ENCODE measurements at places on chromosomes 16 and 17. TPM values are rescaled to one million over a fixed set of nuclear protein-coding genes. Genes with fewer than 3 reads are reported as not detected.

GRCh38 chr16:83338138-83338537 is 469.6 kb upstream of the HSBP1 start:
- no peaks in the 10 kb centered on the region for H3K36me3 ChIP-seq
- no peak overlapping the region for H3K27ac ChIP-seq
- DNase-seq = no peak
- no peaks in the 10 kb centered on the region for H3K27me3 ChIP-seq
- H3K4me3 ChIP-seq = no peak overlapping the region
- no peaks in the 10 kb centered on the region for H3K4me1 ChIP-seq

CRHR1 gene
- total RNA-seq = not detected

C17orf107 gene
- 4.7 TPM for total RNA-seq

DNA sequence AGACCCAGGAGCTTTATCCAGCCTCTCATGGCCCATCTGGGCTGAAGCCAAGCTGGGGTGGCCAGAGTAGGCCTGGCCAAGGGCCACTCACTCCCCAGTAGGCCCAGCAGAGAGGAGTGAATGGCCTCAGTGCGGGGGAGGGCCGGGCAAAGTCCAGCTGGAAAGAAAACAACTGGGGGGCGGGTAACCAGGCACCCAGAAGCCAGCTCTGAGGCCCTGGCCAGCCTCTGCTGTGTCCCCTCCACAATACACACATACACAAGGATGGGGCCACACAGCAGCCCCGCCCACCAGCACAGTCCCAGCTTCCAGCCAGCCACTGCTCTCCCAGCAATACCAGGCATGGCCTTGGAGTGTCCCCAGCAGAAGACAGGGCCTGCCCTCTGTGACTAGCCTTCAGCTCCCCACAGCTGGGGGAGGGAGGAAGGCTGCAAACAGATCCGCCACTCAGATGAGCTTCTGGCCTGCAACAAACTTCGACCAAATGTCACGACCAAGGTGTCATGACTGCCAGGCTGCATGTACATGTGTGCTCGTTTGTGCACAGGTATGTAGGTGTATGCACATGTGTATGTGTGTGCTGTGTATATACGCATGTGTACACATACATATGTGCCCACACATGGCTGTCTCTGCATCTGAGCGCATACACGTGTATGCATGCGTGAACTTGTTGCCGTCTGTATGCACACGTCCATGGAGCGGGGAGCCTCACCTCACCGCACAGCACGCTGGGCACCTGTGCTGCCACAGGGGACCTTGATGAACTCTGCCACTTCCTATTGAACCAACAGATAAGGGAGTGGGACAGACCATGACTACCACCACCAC is 5.0 kb downstream of the CARHSP1 start:
- peaks cover 4% of the 10 kb centered on the region for H3K36me3 ChIP-seq
- DNase-seq = no peak
- no peak overlapping the region for H3K4me3 ChIP-seq
- no peaks in the 10 kb centered on the region for H3K27me3 ChIP-seq
- peaks cover 27% of the 10 kb centered on the region for H3K4me1 ChIP-seq

DNA sequence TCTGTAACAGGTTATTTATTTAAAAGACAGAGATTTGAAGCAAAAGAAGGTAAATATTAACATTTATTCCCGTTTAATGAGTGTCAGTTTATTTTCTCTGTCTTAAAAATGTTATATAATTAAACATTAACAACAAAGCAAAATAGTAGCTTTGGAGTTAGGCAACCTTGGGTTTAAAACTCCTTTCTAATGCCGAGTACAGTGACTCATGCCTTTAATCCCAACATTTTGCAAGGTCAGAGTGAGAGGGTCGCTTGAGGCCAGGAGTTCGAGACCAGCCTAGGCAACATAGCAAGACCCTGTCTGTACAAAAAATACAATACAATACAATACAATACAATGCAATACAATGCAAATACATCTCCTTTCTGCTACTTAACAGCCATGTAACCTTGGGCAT is 128.7 kb downstream of the CHD9 start:
- no peaks in the 10 kb centered on the region for H3K27me3 ChIP-seq
- H3K27ac ChIP-seq = no peak overlapping the region
- no peak for DNase-seq
- H3K36me3 ChIP-seq = peaks cover 21% of the 10 kb centered on the region
- no peak overlapping the region for H3K4me3 ChIP-seq

PDILT gene
- total RNA-seq = not detected

GRCh38 chr17:12097326-12097725 is 76.6 kb downstream of the MAP2K4 start:
- peak overlapping the region; percentile 78 for H3K27ac ChIP-seq
- H3K4me1 ChIP-seq = no peaks in the 10 kb centered on the region
- no peak overlapping the region for H3K4me3 ChIP-seq
- no peaks in the 10 kb centered on the region for H3K27me3 ChIP-seq
- DNase-seq = no peak

DNA sequence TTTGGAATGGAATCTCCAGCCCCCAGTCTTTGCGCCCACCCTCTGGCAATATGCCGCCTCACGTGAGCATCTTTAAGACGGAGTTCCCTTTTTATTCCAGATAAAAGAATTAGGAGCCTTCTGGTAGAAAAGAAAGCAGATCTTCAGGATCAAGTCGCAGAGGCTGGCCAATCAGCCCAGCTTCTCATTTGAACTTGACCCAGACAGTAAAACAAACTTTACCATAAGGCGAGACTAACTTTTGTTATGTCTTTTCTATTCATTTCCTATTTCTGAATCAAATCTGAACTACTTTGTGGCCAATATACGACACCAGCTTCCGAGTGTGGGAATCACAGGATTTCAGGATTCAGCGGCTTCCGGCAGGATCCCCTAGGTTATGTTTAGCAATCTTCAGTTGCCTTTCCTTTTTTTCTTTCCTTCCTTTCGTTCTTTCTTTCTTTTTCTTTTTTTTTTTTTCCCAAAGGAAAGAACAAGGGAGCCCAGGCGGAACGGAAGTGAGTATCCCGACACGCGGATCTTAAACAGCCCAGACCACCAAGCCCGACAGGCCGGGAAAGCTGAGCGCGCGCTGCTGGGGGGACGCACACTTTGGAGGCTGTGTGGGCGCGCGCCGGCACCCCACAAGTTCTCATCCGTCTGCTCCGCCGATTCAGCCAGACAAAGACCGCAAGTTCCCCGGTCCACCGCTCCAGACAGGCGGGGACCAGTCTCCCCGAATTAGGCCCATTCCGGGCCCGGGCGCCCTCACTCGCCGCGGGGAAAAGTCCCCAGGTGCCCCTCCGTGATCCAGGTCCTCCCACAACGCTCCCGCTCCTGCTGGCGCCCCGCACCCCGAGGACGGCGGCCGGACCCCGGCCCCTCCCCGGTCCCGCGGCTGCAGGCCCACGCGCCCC is 633 bp downstream of the TBC1D16 start:
- peak; percentile 57 for DNase-seq
- H3K27me3 ChIP-seq = peaks cover 33% of the 10 kb centered on the region
- H3K4me3 ChIP-seq = peak overlapping the region; percentile 95
- H3K36me3 ChIP-seq = no peaks in the 10 kb centered on the region
- peaks cover 11% of the 10 kb centered on the region for H3K4me1 ChIP-seq

GRCh38 chr16:66406534-66407221 is 20.4 kb upstream of the BEAN1 start:
- H3K27me3 ChIP-seq = peaks cover 17% of the 10 kb centered on the region
- peaks cover 5% of the 10 kb centered on the region for H3K36me3 ChIP-seq
- H3K27ac ChIP-seq = peak overlapping the region; percentile 40
- peak; percentile 92 for DNase-seq
- peaks cover 23% of the 10 kb centered on the region for H3K4me1 ChIP-seq
- peak overlapping the region; percentile 88 for H3K4me3 ChIP-seq

DNA sequence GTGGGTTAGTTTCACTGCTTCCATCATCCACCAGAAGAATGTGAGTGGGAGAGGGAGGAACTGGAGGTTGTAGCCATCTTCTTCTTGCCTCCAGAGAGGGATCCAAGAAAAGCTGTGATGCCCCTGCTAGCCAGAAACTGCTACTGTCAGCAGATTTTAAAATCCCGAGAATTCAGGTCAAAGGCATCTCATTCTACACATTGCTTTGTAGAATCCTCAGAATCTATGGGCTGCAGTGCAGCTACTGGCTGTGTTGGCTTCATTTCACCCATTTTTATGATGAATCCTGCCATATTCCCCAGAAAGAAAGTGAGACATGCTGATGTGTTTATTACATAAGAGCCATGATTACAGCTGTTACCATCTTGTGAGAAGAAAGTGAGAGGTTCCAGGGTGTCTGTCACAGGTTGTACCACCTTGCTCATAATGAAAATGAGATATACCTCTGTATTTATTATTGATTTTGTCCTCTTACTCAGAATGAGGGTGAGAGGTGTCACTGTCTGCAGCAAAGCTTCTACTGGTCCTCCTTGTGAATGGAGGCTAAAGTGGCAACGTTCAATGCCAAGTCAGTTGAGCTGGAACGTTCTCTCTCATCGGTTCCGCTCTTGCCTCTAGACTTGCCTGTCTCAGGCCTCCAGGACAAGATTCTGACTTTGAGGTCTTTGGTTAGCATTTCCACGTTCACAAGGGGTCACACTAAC is 50.1 kb upstream of the MYH10 start:
- H3K36me3 ChIP-seq = no peaks in the 10 kb centered on the region
- no peaks in the 10 kb centered on the region for H3K4me1 ChIP-seq
- no peaks in the 10 kb centered on the region for H3K27me3 ChIP-seq
- H3K27ac ChIP-seq = no peak overlapping the region
- DNase-seq = no peak

KRTAP4-9 gene
- total RNA-seq = not detected

DNA sequence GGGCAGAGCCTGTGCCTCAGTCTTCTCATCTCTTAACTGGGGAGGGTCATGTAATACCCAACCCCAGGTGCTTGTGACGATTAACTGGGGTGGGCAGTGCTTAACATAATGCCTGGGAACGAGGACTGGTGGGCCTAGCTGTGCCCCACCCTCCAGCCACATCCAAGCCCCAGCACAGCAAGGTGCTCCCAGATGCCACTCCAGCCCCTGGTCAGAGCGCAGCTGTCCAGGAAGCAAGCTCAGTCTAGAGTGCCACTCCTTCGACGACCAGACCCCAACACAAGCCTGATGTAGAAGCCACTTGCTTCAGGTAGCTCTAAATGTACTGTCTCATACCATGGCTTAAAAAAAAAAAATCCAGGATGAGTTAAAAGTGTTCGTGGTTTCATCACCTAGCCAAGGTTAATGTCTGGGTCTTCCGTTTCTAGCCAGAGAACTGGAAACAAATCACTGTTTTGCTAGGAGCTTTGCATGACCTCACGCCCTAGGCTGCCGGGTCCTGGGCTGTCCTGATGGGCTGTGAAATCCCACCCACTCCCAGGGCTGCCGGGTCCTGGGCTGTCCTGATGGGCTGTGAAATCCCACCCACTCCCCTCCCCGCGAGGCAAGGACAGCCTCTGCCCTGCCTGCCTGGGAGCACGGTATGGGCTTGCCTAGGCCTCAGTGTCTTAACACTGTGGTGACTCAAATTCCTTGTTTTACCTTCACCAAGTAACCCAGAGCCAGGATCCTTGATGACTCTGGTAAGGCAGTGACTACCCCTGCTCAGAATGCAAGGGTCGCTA is 7.7 kb downstream of the MIEF2 start:
- DNase-seq = no peak
- H3K4me3 ChIP-seq = no peak overlapping the region
- no peaks in the 10 kb centered on the region for H3K27me3 ChIP-seq
- H3K4me1 ChIP-seq = peaks cover 8% of the 10 kb centered on the region

GRCh38 chr17:416293-417206 is 63.9 kb upstream of the RPH3AL start:
- peak; percentile 71 for DNase-seq
- peak overlapping the region; percentile 85 for H3K4me3 ChIP-seq
- peaks cover 84% of the 10 kb centered on the region for H3K4me1 ChIP-seq
- no peaks in the 10 kb centered on the region for H3K27me3 ChIP-seq
- H3K27ac ChIP-seq = peak overlapping the region; percentile 98
- peaks cover 22% of the 10 kb centered on the region for H3K36me3 ChIP-seq

GRCh38 chr17:79188048-79188447 is 113.4 kb downstream of the ENGASE start:
- peaks cover 46% of the 10 kb centered on the region for H3K27me3 ChIP-seq
- H3K4me1 ChIP-seq = no peaks in the 10 kb centered on the region
- H3K36me3 ChIP-seq = no peaks in the 10 kb centered on the region
- no peak overlapping the region for H3K4me3 ChIP-seq

RTN4RL1 gene
- total RNA-seq = 0.14 TPM

BMERB1 gene
- total RNA-seq = 22.3 TPM

GRCh38 chr16:26345966-26346365 is 654.2 kb downstream of the HS3ST4 start:
- no peak overlapping the region for H3K27ac ChIP-seq
- H3K4me3 ChIP-seq = no peak overlapping the region
- no peaks in the 10 kb centered on the region for H3K4me1 ChIP-seq

DNA sequence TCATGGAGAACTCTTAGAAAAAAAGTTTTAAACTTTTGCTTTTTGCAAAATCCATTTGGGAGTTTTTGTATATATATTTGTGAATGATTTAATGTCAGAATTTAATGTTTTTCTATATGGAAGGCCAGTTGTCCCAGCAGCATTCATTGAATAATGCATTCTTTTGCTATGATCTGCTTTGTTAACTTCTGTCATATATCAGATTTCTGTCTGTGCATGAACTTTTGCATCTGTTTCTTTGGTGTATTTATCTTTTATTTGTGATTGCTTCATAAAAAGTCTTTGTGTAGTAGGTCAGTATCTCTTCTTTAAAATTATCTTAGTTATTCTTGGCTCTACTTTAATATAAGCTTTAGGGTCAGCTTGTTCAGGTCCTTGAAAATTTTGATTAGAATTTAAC is 84.2 kb downstream of the MAP2K4 start:
- peaks cover 5% of the 10 kb centered on the region for H3K4me1 ChIP-seq
- peaks cover 2% of the 10 kb centered on the region for H3K36me3 ChIP-seq
- no peak overlapping the region for H3K4me3 ChIP-seq
- DNase-seq = no peak
- H3K27me3 ChIP-seq = no peaks in the 10 kb centered on the region

GRCh38 chr16:84888450-84888849 is 68.7 kb downstream of the CRISPLD2 start:
- H3K27ac ChIP-seq = no peak overlapping the region
- no peak for DNase-seq
- H3K27me3 ChIP-seq = peaks cover 6% of the 10 kb centered on the region
- no peaks in the 10 kb centered on the region for H3K36me3 ChIP-seq
- no peak overlapping the region for H3K4me3 ChIP-seq

Data from activated T-cell treated with anti-CD3 and anti-CD28 coated beads, Interleukin-2, amount 50 U/mL, for 72 hours (primary cell).